ENCODE measurements at places on chromosomes 4 and X. TPM values are rescaled to one million over a fixed set of nuclear protein-coding genes. Genes with fewer than 3 reads are reported as not detected.
A peak's percentile ranks its signal among the peaks of the same experiment; 100 is the strongest.

DNA sequence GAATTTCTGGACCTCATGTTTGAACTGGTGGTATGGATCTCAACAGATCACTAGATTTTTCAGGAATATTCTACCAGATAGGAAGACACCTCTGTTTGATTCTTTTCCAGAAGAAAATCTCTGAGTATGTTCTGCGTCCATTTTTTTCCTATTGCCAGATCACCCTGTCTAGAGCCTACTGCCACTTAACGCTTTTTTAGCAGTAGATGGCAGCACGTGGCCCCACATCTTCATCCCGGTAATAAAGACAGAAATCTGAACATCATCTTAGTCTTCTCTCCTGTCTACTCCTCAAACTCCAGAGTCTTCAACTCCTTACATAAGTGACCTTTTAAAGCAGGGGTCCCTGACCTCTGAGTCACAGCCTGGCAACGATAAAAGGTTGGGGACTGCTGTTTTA is 184.7 kb downstream of the TMA16 start:
- no peak overlapping the region for H3K27ac ChIP-seq
- H3K36me3 ChIP-seq: no peaks in the 10 kb centered on the region
- no peaks in the 10 kb centered on the region for H3K27me3 ChIP-seq
- peak; percentile 19 for DNase-seq
- no peaks in the 10 kb centered on the region for H3K4me1 ChIP-seq
- no peak overlapping the region for H3K4me3 ChIP-seq

DNA sequence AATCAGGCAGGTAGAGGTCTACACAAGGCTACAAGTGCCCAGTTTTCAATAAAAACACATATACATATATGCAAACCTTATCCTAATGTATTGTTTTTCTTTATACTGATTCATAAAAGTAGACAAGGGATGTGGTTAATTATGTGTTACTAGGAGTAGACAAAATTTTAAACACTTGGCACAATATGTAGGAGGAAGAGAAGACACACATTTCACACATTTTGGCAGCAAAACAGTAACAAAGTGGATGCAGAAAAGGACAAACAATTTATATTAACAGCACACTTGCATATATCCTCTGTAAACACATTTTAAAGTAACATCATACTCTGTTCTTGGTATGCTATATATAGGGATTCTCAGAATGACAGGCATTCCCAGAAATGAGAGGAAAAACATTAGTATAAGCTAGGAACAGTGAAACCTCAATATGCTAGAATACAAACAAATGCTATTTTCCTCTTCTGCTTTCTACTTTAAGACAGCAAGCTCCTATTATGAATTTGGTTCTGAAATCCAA is 63.8 kb downstream of the GPRIN3 start:
- no peaks in the 10 kb centered on the region for H3K36me3 ChIP-seq
- H3K4me3 ChIP-seq: no peak overlapping the region
- no peak for DNase-seq
- H3K4me1 ChIP-seq: no peaks in the 10 kb centered on the region
- no peak overlapping the region for H3K27ac ChIP-seq
- H3K27me3 ChIP-seq: no peaks in the 10 kb centered on the region

Gene AKAP14
- total RNA-seq: 2.5 TPM

DNA sequence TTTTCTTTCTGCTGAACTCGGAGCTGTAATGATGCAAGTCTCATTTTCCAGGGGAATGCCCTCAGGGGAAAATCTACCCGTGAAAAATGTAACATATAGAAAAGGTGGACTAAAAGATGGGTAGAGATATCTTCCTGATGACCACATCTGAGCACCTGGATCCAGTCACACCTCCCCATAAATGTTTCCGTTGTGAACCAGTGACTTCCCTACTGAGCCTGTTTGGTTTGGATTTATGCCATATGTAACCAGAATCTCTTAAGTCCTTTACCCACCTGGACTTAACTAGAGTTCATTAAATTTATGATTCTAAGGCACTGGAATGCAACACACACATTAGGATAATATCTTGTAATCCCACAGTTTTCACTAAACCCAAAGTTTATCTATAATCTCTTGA is 171.1 kb downstream of the ZNF330 start:
- H3K4me1 ChIP-seq: no peaks in the 10 kb centered on the region
- no peaks in the 10 kb centered on the region for H3K27me3 ChIP-seq
- H3K27ac ChIP-seq: no peak overlapping the region

- H3K27me3 ChIP-seq: no peaks in the 10 kb centered on the region
- H3K4me1 ChIP-seq: no peaks in the 10 kb centered on the region
- no peaks in the 10 kb centered on the region for H3K36me3 ChIP-seq
- no peak overlapping the region for H3K27ac ChIP-seq
These were observed 158.7 kb upstream of the GIMD1 start for GRCh38 chr4:106527316-106527715.

DNA sequence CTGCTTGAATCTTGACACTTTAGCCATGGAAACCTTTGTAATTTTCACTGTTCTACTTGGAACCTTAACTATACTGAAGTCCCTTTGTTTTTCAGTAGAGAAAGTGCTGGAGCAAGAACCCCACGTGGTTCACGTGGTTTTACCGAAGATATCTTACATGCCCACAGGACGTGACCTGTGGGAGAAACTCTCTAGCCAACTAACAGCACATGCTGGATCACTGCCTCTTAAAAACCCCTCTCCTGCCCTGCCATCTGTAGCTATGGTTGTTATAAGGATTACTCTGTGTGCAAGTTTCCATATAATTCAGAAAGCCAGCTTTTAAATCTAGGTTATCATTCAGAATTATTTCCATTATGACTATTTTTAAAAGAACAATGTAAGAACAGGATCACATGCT is 30.2 kb downstream of the SPANXD start:
- H3K27me3 ChIP-seq: no peaks in the 10 kb centered on the region
- H3K4me3 ChIP-seq: no peak overlapping the region
- H3K4me1 ChIP-seq: no peaks in the 10 kb centered on the region

DNA sequence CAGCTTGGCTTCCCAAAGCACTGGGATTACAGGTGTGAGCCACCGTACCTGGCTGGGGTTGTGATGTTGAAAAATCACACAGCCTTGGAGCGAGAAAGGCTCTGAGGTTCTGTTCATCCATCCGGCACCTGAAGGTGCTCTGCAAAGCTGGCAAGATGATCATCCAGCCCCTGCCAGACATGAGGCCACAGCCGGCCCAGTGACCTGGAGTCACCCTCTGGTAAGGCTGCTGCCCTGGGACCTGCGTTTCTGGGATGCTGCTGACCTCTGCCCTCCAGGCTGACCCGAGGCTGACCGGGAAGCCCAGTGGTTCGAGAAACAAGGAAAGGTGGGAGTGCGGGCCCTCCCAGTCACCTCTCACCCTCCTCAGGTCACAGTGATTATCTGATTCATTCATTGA is 13.5 kb upstream of the WFS1 start:
- no peaks in the 10 kb centered on the region for H3K36me3 ChIP-seq
- H3K27ac ChIP-seq: no peak overlapping the region
- no peak for DNase-seq
- H3K27me3 ChIP-seq: no peaks in the 10 kb centered on the region
- no peak overlapping the region for H3K4me3 ChIP-seq

Gene IKBKG
- total RNA-seq: 14.9 TPM

DNA sequence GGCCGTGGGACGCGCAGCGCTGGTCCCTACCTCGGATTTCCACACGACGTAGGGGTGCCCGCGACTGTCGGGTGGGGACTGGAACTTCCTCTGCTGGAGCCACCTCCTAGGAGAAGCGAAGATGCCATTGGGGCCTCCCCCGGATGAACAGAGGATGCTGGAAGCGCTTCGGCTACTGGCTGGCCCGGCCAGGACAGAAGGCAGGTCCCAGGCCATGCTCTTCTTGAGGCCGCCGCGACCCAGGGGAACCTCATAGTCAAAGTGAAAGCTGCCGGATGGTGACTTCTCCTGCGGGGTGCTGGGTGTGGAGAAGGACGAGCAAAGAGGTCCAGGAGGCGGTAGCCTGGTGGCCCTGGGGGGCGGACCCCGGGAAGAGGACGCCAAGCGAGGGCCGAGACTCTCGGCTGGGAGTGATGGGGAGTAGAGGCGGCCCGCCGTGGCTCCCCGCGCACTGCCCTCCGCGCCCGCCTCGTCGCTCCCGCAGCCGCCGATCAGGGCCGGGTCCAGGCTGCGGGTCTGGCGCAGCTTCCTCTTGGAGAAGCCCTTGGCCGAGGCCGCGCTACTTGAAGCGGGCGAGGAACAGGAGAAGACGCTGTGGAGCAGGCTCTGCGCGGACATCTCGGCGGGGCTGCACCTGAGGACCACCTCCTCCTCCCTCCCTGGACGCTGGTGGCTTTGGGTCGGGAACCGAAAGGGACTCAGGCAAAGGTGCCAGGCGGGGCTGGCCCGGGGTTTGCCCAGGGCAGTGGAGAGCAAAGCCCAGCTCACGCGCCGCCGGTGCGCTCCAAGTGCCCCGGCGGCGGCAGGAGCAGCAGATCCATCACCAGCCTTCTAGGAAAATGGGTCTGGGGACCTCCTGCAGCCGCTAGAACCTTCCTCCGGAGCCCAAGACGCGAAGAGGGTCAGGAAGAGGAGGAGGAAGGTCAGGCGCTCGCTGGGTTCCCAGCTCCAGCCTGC is 1.2 kb downstream of the ARHGAP6 start:
- H3K4me3 ChIP-seq: peak overlapping the region; percentile 65
- DNase-seq: peak; percentile 16
- H3K27ac ChIP-seq: no peak overlapping the region

GRCh38 chrX:29913647-29914046 is 301.7 kb upstream of the MAGEB2 start:
- H3K27ac ChIP-seq: no peak overlapping the region
- no peaks in the 10 kb centered on the region for H3K4me1 ChIP-seq
- no peaks in the 10 kb centered on the region for H3K36me3 ChIP-seq
- no peak for DNase-seq
- no peak overlapping the region for H3K4me3 ChIP-seq

DNA sequence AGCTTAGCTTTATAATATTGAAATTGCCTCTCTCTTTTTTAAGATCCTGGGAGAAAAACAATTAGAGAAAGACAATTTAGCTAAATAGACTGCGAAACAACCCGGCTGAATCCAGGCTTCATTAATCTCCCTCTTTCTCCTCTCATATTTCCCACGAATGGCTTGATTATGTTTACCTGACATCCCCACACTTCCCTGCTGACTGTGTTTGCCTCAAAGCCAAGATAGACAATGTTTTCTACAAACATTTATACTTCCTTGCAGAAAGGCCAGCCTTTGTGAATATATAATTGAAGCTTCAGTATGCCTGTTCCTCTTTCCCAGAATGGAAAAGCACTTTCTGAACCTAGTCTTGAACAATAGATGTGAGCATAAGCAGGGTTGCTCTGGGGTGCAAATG is 566.8 kb downstream of the PDHA2 start:
- no peaks in the 10 kb centered on the region for H3K27me3 ChIP-seq
- H3K4me3 ChIP-seq: no peak overlapping the region
- H3K4me1 ChIP-seq: no peaks in the 10 kb centered on the region
- DNase-seq: no peak
- no peaks in the 10 kb centered on the region for H3K36me3 ChIP-seq

- DNase-seq: no peak
- no peaks in the 10 kb centered on the region for H3K36me3 ChIP-seq
- no peaks in the 10 kb centered on the region for H3K4me1 ChIP-seq
- no peaks in the 10 kb centered on the region for H3K27me3 ChIP-seq
- H3K4me3 ChIP-seq: no peak overlapping the region
These were observed 29.6 kb downstream of the SPARCL1 start for GRCh38 chr4:87499403-87500091.

Gene FRMPD4
- total RNA-seq: 2.4 TPM

Gene CT45A1
- total RNA-seq: not detected

GRCh38 chr4:159735281-159736207 is 632.7 kb downstream of the RAPGEF2 start:
- H3K27me3 ChIP-seq: no peaks in the 10 kb centered on the region
- peaks cover 16% of the 10 kb centered on the region for H3K4me1 ChIP-seq
- peak; percentile 72 for DNase-seq
- peak overlapping the region; percentile 28 for H3K27ac ChIP-seq
- no peaks in the 10 kb centered on the region for H3K36me3 ChIP-seq

- no peak for DNase-seq
- H3K4me1 ChIP-seq: no peaks in the 10 kb centered on the region
- H3K36me3 ChIP-seq: peaks cover 65% of the 10 kb centered on the region
- H3K4me3 ChIP-seq: no peak overlapping the region
- H3K27ac ChIP-seq: no peak overlapping the region
- no peaks in the 10 kb centered on the region for H3K27me3 ChIP-seq
These were observed 48.9 kb upstream of the MTNR1A start for GRCh38 chr4:186604124-186604807.

DNA sequence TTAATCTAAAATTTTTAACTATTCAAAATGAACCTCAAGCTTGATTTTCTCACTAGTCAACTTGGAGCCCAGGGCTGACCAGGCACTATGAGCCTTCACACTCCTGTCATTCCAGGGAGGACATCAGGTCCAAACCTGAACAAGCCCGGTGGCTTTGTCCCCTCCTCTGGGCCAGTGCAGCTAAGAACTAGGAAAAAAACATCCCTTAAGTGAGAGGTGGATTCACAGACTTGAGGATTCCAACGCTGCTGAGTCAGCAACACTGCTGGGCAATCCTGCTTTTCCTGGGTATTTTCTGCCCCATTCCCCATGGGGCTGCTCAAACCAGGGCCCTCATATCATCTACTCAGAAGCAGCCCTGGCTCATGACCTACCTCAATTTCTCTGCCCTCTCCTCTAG is 4.0 kb downstream of the RNF212 start:
- H3K36me3 ChIP-seq: no peaks in the 10 kb centered on the region
- no peak overlapping the region for H3K27ac ChIP-seq
- peaks cover 9% of the 10 kb centered on the region for H3K27me3 ChIP-seq
- H3K4me3 ChIP-seq: no peak overlapping the region
- DNase-seq: no peak
- H3K4me1 ChIP-seq: peaks cover 4% of the 10 kb centered on the region

- H3K27me3 ChIP-seq: no peaks in the 10 kb centered on the region
- H3K27ac ChIP-seq: no peak overlapping the region
- H3K4me1 ChIP-seq: peaks cover 24% of the 10 kb centered on the region
- DNase-seq: no peak
These were observed 58.4 kb upstream of the TADA2B start for GRCh38 chr4:6984612-6985425.

- no peak overlapping the region for H3K27ac ChIP-seq
- H3K36me3 ChIP-seq: no peaks in the 10 kb centered on the region
- H3K4me1 ChIP-seq: no peaks in the 10 kb centered on the region
- no peak for DNase-seq
- H3K27me3 ChIP-seq: no peaks in the 10 kb centered on the region
- no peak overlapping the region for H3K4me3 ChIP-seq
These were observed 24.0 kb downstream of the RBMX start for GRCh38 chrX:136856551-136856950.

DNA sequence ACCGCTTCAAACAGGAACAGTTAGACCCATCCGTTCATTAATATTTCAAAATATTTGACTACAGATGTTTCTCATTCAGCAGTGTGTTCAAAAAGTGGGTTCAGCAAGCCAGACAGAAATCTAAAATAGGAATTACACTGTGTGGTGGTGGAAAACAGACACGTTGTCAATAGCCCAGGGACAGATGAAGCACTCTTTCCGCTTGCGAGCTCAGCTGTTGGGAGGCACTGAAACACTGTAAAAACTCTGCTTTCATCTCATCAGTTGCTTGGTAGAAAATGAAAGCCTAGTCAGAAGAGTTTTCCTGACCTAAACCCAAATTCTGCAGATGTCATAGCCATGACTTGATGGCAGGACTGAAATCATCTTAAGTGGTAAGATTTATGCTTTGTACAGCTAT is 38.5 kb downstream of the LRP2BP start:
- H3K27ac ChIP-seq: no peak overlapping the region
- no peaks in the 10 kb centered on the region for H3K27me3 ChIP-seq
- no peak overlapping the region for H3K4me3 ChIP-seq

- no peak overlapping the region for H3K27ac ChIP-seq
- H3K4me3 ChIP-seq: no peak overlapping the region
- no peaks in the 10 kb centered on the region for H3K36me3 ChIP-seq
- H3K4me1 ChIP-seq: no peaks in the 10 kb centered on the region
- no peak for DNase-seq
- no peaks in the 10 kb centered on the region for H3K27me3 ChIP-seq
These were observed 14.5 kb downstream of the CHRNA9 start for GRCh38 chr4:40349561-40350198.
